Renal pelvis (tissue), 12 donors: ENCODE measurements at places on chromosomes 1 and 21. TPM values are rescaled to one million over a fixed set of nuclear protein-coding genes. Genes with fewer than 3 reads are reported as not detected.

DNA sequence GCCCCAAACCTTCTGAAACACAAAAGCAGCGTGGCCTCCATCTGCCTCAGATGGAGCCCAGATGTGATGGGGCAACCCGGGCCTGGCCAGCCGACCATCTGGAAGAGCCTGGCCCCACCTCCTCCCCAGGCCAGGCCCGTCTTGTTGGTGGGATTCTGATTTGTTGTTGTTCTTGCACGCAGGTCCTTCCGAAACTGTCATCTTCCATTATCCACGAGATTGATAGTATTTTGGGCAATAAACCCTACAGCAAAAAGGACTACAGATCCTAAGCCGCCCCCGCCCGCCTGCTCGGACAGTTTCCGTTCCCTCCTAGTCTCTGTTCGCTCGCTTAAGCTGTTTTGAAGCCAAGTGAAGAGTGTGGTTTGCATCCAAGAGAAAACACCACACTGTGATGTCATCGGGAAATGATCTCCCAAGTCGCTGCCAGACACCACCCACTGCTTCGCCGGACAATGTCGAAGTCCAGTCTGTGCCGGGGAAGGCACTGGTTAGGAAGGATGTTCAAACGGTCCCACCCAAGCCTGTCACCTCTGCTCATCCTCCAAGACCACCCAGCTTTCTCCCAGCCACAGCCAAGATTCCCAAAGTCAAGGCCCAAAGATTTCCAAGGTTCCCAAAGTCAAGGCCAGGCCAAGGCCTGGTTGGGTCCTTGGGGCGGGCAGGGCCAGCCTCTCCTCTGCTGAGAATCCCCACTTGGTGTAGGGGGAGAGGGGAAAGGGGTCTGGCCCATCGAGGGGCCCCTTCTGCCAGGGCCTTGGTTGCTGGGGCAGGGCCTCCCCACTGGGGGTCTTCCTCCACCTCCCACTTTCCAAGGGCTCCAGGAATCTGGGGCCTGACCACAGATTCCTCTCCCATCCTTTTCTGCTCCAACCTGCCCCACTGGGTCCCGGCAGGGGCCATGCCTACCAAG, 52.9 kb downstream of the KCNAB2 start:
- DNase-seq: no peak

GRCh38 chr21:38918607-38919346, 113.0 kb downstream of the ETS2 start:
- no peak for DNase-seq

DNA sequence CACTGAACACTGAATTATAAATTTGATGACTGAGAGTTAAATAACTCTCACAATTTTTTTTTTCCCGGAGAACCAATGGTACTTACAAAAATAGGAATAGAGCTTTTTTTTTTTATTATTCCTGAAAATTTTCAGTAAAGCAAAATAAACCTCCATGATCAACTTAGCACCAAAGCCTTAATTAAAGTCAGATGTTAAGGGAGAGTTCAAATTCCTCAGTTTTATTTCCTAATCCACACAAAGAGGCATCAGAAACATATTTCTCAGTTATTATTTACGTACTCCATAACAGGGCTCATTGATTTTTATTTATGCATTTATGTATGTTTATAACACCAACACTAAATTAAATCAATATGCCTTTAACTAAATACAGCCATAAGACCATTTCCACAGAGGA, 55.5 kb downstream of the PLPPR5 start:
- no peak for DNase-seq

GRCh38 chr1:39829791-39830533, 41.3 kb upstream of the BMP8B start:
- DNase-seq: no peak

GRCh38 chr1:81446000-81446669, 354.6 kb upstream of the ADGRL2 start:
- no peak for DNase-seq

GRCh38 chr1:45329445-45329844, 2.8 kb downstream of the HPDL start:
- no peak for DNase-seq

GRCh38 chr21:31316488-31317169, 27.4 kb downstream of the TIAM1 start:
- DNase-seq: no peak

GRCh38 chr1:155167166-155168104, 5.7 kb downstream of the KRTCAP2 start:
- DNase-seq: peak; percentile 84

DNA sequence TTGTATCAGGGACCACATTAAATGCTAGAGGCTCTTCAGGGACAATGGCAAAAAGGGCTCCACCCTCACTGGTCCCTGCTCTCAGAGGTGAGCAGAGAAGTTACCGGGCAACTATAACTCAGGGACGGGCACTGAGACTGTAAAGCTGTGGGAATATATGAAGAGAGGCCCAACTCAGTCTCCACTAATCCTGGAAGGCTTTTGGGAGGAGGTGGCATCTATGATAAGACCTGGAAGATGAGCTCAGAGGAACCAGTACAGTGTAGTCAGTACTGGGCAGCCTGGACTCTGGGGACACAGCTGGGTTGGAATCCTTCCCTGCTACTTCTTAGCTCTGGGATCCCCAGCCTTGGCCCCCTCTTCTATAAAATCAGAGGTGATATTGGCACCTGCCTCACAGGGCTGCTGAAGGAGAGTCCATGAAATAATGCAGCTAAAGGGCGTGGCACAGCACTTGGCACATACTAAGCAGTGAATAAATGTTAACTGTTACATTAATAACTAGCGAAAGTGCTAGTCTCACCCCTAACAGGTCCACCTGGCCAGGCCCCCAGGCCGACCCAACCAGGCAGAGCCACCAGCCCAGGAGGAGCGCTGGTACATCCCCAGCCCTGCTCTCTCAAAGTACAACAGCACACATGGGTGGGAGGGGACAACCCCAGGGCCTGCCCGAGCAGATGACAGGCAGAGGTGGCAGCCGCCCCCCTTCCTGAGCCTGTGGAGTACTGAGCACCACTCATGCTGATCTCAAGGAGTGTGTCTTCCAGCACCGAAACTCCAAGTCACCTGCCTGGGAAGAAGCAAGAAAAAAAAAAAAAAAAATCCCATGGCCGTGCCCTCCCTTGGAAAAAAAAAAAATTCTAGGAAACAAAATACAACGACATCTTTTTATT, 62.7 kb downstream of the CASZ1 start:
- DNase-seq: no peak

DNA sequence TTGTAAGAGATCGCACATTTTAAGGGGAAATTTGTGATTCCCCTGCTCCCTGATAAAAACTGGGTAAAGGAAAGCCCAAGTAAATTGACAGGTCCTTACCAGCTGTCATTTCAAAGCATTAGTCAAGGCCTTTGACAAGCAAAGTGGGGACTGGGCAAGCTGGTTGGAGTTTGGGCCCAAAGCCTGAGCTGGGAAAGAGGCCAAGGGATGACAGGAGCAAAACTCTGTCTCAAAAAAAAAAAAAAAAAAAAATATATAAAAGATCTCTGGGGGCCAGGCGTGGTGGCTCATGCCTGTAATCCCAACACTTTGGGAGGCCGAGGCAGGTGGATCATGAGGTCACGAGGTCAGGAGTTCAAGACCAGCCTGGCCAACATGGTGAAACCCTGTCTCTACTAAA, 36.9 kb downstream of the SLC2A1 start:
- no peak for DNase-seq

GRCh38 chr1:6317098-6317760, 56.3 kb upstream of the GPR153 start:
- DNase-seq: no peak

DNA sequence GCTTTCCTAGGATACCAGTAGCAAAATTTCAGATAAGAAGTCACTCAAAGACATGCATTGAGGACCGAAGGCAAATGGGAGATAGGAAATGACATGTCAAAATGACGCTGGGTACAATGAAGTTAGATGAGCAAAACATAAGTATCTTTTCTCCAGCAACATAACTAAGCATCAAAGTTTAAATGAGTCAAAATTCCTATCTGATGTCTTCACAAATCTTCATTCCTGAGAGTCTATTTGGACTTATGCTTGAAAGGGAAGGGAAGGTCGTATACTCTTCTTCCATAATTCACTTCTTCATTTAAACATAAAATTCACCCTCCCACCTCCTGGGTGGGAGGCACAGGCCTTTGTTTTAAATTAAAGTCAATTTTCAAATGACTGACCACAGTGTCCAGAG, 4.1 kb upstream of the TMEM81 start:
- no peak for DNase-seq

DNA sequence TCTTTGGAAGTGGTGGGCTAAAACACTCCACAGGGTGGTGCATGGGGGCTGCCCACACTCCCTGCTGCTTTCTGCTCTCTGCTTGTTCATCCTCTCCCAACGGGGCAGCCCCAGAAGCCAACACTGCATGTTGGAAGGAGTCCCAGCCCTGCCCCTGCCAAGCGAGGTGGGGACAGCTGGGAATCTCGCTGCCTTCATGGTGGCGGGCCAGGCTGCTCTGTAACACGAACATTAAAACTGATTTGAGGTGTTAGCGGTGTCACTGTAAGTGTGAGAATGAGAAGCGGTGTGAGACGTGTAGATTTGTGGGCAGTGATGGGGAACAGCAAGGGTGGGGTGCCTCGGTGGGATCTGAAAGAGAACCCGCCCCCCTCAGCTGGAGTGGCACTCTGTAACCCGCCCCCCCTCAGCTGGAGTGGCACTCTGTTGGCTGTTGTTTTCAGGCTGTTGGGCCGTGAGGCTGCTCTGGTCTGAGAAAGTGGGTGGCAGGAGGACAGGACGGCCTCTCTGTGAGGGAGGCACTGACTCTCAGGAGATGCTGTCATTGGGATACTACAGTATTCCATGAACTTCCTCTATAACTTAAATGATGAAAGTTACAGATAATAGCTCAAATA, 80.9 kb downstream of the PCBP3 start:
- DNase-seq: no peak

- DNase-seq: no peak
These were observed 3.1 kb upstream of the FNDC10 start for GRCh38 chr1:1602968-1603506.

DNA sequence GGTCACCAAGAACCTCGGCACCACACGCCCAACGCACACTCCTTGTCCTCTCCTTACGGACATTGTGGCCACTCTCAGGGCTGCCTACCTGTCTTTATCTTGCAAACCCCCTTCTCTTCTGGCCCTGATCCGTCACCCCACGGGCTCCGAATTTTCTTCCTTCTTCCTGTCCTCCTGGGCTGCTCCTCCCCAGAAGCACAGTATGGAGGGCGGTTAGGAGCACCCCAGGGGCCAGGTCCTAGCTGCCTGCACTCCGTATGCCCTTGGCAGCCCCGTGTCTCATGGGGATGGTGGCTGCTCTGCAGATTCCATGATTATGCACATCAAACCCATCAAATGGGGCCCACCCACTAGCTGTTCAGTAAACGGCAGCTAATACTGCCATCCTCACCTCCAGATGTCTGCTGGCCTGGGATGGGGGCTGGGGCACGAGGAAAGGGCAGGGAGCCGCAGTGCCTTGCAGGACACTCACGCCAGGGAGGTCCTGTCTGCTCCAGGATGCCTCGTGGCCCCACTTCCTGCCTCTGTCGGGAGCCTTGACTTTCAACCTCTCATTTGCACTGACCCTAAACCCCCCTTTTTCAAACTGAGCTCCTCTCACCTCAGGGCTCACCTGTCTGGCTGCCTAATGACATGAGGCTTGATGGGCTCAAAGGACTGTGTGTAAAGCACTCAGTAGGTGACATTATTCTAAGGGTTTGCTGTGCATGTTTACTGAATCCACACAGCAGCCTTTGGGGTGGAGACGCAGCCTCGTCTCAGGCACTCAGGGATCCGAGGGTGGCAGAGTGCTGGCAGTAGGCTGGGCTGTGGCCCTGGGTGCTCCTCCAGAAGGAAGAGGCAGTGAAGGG, 4.4 kb downstream of the TTC34 start:
- DNase-seq: no peak

- DNase-seq: no peak
These were observed 16.0 kb downstream of the ENO1 start for GRCh38 chr1:8862528-8862927.

GRCh38 chr21:26210614-26211013, 40.0 kb upstream of the APP start:
- no peak for DNase-seq

DNA sequence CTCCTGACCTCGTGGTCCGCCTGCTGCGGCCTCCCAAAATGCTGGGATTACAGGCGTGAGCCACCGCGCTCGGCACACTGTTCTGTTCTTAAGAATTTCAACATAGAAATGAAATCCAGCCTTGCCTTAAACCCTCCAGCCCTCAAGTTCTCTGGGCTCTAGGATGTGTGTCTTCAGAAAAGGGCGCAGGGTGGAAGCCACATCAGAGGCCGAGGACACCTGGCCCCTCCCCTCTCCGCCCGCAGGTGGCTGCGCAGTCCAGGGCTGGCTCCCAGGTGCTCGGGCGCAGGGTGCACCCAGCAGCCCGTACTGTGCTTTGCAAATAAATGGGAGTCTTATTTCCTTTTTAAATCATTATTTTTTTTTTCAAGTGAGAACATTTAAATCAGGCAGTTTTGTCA, 2.0 kb upstream of the C1orf174 start:
- no peak for DNase-seq

GRCh38 chr1:229007701-229008100, 263.2 kb upstream of the RAB4A start:
- no peak for DNase-seq

GRCh38 chr1:919271-919872, 4.4 kb upstream of the SAMD11 start:
- no peak for DNase-seq

- DNase-seq: peak; percentile 62
These were observed 14.5 kb downstream of the PDZK1IP1 start for GRCh38 chr1:47175227-47175934.

- DNase-seq: no peak
These were observed 225.3 kb downstream of the BACH1 start for GRCh38 chr21:29524055-29524454.

DNA sequence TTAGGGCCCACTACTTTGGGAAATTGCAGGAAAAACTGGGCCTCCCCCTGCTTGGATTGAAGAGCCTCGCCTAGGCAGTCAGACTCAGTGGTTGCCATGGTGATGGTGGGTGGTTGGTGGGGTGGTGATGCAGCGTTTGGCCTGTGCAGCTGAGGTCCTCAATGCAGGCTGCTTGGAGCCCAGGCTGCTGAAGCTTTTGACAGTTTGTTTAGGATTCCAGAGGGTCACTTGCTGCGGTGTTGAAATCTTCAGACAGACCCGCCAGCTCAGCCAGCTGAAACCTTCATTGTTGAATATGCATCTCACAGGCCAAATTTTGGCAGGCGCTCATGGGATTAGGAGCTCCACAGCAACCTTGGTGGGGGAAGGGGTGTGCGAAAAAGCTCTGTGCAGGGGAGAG, 67.9 kb downstream of the CACNA1E start:
- DNase-seq: no peak

- DNase-seq: peak; percentile 58
These were observed 115.4 kb upstream of the HOOK1 start for GRCh38 chr1:59699227-59699847.

GRCh38 chr1:182309631-182310351, 81.8 kb downstream of the GLUL start:
- no peak for DNase-seq

The SLC45A1 gene
- 4.0 TPM for polyA plus RNA-seq

The TAF12 gene
- 28.3 TPM for polyA plus RNA-seq

The LAD1 gene
- 31.3 TPM for polyA plus RNA-seq

The MTR gene
- polyA plus RNA-seq: 47.1 TPM

The RGS5 gene
- 10.8 TPM for polyA plus RNA-seq

The SLC39A1 gene
- 94.0 TPM for polyA plus RNA-seq

The SPOCD1 gene
- 0.84 TPM for polyA plus RNA-seq

The EXO1 gene
- 14.1 TPM for polyA plus RNA-seq
